ENCODE measurements at places on chromosomes 3 and 15.

DNA sequence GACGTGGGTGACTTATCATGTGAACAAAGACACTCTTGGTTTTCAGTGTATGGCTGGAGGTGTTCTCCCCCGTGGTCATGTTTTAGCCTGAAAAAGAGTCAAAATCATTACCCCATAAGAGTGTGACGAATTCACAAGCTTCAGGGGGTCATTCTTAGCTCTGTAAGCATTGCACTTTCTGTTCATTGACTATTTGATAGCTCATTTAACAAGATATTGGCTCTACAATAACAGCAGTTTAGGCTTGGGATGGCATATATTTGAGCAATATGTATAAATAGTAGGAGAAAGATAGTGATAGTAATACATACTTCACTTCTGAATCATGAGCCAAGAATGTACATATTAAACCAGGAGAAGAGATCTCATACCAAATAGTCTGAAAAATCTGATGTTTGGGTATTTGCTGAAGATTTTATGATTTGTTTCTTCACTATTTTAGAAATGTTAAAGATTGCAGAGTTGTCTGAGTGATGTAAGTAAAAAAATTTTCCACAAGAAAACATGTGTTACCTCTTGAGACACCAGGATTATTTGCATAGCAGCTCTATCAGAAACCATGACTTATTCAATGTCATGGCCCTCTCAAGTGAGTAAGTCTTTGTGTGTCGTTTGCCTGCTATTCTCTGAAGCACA, 996.0 kb downstream of the OTOL1 start:
- no peak for DNase-seq

GRCh38 chr3:141176775-141177174, 54.9 kb upstream of the PXYLP1 start:
- DNase-seq = no peak

DNA sequence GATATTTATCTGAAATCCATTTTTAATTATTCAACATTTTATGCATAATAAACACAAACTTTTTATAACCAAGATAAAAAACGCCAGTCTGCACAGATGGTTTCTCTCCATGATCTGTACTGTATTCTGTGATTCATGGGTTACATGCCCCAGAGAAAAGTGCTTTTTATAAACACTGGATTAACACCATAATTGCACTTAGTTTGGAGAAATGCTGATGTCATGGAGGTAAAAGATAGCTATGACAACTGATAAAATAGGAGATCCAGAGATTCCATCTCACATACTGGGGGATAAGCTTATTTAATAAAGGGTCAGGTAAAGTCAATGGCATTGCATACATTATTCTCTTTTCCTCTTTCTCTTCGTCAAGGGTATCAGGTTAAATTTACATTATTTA, 1460.4 kb upstream of the ALCAM start:
- DNase-seq = no peak

GRCh38 chr15:69554279-69554961, 101.8 kb downstream of the RPLP1 start:
- no peak for DNase-seq

DNA sequence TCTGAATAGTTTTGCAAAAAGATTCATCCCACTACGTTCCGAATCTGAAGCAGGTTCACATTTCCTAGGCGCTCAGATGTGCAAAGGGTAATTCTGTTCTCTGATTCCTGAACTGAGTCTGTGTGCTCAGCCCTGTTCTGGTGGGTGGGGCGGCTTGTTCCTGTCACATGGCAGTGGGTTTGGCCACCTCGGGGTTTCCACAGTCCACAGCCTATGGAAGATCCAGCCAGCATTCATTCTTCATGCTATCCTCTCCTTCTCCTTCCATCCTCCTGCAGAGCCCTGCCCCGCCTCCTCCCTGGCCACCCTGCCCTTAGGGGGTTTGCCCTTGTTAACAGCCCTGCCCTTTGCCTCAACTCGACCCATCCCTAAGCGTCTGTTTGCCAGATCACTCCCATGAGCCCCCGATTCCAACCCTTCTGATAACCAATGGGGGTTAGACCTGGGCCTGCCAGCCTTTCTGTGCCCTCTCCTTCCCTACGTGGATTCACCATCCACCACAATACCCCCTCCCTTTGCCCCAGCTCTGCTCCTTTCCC, 31.0 kb downstream of the PRR20G start:
- DNase-seq = no peak

DNA sequence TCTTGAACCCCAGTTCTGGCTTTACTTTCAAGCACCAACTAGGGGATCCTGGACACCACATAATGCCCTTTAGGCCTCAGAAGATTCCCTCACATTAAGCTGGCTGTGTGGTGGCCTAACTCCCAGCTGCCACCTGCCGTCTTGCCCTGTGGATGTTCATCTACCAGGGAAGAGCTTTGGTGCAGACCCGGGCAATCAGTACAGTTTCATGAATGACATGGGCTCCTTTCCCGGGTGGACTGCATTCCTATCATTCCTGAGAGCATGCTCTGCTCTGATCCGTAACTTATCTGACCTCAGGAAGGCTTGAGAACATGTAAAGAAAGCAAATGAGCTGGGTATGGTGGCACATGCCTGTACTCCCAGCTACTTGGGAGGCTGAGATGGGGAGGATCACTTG, 50.0 kb upstream of the GSK3B start:
- peak; percentile 28 for DNase-seq

DNA sequence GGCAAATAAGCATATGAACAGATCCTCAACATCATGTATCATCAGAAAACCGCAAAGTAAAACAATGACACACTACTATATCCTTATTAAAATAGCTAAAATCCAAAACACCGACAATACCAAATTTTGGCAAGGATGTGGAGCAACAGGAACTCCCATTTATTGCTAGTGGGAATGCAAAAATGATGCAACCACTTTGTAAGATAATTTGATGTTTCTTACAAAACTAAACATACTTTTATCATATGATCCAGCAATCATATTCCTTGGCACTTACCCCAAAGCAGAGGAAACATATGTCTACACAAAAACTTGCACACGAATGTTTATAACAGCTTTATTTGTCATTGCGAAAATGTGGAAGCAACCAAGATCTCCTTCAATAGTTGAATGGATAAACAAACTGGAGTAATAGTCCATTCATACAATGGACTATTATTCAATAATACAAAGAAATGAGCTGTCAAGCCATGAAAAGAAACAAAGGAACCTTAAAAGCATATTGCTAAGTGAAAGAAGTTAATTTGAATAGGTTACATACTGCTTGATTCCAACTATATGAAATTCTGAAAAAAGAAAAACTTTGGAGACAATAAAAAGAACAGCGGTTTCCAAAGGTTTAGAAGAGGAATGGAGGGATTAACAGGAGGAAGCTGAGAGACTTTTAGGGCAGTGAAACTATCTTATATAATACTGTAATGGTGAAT, 172.0 kb downstream of the VPS13C start:
- DNase-seq = no peak

GRCh38 chr3:48567090-48567489, 3.5 kb upstream of the UCN2 start:
- DNase-seq = no peak

GRCh38 chr15:89167267-89168176, 53.9 kb downstream of the RLBP1 start:
- DNase-seq = no peak

DNA sequence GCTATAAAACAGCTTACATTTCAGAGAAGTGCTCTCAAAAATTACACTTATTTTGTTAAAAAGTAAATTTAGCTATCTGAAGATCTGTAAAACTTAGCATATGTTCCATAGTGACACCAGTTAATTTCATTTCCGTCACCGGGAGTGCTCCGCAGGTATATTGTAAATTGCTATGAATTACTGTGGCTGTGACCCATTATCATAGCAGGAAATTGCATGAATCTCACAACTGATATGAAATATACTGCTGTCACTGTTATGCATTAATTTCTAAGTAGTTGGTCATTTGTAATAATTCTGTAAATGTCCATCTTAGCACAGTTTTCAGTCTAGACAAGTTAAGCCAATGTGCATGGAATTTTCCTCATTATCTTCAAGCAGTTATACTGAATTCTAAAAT, 91.2 kb downstream of the EPHA3 start:
- DNase-seq = no peak

Measured in SK-MEL-5 (cell line).